ENCODE measurements at places on chromosomes 16 and 17. TPM values are rescaled to one million over a fixed set of nuclear protein-coding genes. Genes with fewer than 3 reads are reported as not detected.

DNA sequence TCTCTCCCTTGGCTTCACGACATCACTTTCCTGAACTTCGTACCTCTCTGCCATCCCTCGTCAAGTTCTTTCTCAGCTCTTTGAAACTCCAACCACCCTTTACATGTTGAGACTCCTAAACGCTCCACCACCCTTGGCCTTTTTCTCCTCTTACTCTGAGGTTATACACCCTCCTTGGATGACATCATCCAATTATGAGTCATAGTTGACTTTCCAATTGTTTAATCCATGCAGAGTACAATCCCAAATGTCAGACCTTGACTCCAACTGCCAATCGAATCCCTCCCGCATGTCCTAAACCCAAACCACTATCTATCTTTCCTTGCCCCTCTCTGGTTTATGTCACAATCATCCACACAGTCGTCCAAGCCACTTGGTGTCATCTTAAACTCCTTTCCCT, 18.4 kb upstream of the C16orf82 start:
- no peak for DNase-seq

DNA sequence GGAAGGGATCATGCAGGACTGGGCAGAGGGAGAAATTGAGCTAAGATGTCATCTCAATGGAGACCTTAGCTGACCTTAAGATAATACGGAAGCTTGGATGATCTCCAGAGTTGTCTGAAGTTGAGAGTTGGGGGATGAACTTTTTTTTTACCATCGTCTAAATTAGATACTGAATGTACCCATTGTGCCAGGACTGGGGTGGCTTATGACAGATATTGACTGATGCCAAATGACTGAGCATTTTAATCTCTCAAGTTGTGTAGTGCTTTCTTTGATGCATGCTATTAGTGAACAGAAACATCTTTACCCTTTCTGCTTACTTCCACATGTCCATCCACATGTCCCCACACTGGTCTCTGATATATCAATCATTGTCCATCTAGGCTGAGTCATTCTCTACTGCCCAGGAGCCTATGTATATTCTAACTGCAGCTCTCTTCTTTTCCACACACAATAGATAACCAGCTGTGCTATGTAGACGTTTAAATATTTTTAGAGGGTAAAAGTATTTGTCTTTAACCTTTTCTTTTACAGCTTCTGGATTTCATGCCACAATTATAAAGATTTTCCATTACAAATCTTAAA, 60.2 kb upstream of the ZKSCAN2 start:
- DNase-seq: no peak

The EIF1 gene
- total RNA-seq: 747 TPM

The MYCBPAP gene
- total RNA-seq: 2.2 TPM

The FOXF1 gene
- total RNA-seq: 0.10 TPM
